NCI-H1105 treated with DMSO at 0.1 percent for 48 hours (cell line): ENCODE measurements at places on chromosomes 1 and 21.

DNA sequence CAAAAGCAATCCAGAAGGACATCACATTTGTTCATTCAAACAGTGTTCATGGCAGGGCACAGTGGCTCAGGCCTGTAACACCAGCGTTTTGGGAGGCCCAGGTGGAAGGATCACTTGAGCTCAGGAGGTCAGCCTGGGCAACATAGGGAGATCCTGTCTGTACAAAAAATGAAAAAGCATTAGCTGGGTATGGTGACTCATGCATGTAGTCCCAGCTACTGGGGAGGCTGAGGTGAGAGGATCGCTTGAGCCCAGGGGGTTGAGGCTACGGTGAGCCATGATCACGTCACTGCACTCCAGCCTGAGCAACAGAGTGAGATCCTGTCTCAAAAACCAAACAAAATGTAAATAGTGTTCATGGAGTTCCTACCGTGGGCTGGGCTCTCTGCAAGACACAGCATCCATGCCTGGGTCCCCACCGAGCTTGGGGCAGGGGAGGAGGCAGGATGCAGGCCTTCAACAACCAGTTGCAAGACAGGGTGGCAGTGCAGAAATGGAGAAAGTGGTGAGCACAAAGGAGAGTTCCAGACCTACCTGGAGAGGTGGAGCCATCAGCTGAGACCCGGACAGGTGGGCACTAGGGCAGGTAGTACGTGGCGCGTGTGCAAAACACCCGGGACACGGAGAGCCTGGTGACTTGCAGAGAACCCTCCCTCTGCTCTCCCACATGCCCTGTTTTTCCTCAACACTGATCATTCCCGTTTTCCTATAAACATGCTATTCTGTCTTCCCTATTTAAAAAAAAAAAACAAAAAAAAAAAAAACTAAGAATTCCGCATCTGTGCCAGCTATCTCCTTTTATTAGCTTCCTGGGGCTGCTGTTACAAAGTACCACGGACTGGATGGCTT is 138.9 kb downstream of the TOMM20 start:
- DNase-seq: no peak

- peak; percentile 70 for DNase-seq
These were observed 1.9 kb upstream of the DHRS3 start for GRCh38 chr1:12619792-12620487.

DNA sequence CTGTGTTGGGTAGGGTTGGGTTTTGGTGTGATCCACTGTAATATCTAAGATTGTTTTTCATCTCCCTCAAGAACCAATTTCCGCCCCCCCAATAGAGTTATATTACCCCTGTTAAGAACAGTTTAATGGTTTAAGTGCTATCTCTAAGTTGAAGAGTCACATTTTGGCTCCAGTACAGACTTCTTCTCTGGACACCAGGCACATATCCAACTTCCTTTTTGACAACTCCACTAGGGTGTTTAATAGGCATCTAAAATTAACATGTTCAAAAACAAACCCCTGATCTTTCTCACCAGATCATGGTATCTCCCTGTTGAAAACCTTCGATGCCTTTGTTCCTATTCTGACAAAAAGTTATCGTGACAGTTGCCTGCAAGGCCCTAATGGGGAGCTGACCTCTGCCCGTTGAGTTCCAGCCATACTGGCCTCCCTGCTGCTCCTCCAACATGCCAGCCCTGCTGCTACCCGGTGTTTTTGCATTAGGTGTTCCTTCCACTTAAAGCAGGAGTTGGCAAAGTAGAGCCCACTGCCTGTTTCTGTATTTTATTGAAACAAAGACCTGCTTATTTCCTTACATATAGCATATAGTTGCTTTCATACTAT is 18.6 kb downstream of the USP24 start:
- no peak for DNase-seq

DNA sequence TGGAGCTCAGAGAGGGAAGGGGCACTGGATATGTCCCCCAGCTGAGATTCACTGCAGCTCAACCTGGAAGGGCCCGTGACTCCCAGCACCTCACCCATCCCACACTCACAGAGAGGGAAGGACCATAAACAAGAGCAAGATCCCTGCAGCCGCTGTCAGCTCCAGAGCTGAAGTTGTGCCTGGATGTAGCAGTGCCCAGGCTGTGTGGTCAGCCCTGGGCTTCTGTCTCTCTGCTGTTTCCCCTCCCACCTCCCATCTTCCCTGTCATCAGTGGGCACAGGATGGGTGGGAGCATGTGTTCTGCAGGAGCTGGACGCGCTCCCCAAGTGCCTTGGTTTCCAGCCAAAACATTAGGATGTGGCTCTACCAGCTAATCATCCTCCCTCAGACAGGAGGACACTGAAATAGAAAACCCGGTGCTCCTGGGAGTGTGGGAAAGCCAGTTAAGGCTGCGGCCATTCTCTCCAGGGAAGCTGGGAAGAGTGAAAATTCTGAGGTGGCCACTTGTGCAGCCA is 282.7 kb downstream of the NPHP4 start:
- no peak for DNase-seq

GRCh38 chr1:63795455-63795854 is 21.6 kb downstream of the ROR1 start:
- DNase-seq: no peak

GRCh38 chr1:81466961-81467360 is 333.8 kb upstream of the ADGRL2 start:
- DNase-seq: no peak
